Psoas muscle (tissue), 8 donors: ENCODE measurements at places on chromosomes 7 and 10. TPM values are rescaled to one million over a fixed set of nuclear protein-coding genes. Genes with fewer than 3 reads are reported as not detected.
A peak's percentile ranks its signal among the peaks of the same experiment; 100 is the strongest.

GRCh38 chr7:98283127-98283886 lies 1.8 kb downstream of the BRI3 start:
- DNase-seq: peak; percentile 63

DNA sequence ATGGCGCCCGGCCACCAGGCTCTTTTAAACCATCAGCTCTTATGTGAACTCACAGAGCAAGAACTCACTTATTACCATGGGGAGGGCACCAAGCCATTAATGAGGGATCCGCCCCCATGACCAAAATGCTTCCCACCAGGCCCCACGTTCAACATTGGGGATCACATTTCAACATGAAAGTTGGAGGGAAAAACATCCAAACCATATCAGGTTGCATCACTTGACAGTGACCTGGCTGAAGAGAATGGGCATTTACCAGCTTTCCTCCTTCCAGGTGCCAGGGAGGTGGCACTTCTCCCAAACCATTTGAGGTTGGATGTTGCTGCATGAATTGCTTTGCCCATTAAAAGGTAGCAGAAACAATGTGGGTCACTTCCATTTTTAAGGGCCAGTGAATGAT lies 115.6 kb upstream of the TNS3 start:
- no peak for DNase-seq

DNA sequence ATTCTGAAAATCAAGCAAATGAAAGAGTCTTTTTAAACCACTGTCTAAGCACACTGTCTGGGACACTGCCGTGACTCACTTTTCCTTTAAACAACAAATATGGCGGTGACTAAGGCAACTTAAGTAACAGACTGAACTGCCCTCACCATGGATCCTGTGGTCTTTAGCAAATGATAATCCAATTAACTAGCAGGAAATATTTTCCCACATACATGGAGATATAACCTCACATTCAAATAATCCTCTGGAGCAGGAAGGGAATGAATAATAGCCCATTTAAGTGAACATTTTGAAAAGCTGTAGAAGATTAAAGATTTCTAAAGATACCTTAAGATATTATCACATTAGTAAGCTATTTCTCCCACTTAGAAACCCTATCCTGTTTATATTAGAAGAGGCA lies 40.3 kb upstream of the LRRC17 start:
- DNase-seq: no peak

DNA sequence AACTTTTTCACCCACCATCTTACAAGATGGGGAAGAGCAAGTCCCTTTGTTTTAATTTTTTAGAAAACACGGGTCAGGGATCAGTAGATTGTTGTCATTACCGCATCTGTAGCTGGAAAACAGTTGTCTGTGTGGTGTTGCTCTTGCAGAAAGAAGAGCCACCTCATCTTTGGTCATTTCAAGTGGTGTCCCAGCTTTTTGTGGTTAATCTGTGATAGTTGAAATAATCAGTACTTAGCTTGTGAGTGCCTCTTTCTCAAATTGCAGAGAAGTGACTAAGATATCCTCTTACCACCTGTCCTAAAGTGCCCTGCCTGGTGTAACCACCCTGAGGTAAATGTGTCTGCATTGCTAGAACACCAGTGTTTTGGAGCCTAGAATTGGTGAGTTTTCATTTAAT lies 5.5 kb downstream of the PRPF18 start:
- DNase-seq: no peak

DNA sequence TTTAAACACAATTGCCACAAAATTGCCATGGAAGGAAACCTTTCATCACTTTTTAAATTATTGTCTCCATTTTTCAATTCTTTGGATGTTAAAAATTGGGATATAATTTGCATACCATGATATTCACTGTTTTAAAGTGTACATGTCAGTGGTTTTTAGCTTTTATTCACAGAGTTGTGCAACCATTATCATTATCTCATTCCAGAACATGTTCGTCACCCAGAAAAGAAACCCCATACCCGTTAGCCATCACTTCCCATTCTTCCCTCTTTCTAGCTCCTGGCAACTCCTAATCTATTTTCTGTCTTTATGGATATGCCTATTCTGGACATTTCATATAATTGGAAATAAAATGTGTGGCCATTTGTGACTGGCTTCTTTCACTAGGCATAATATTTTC lies 260.3 kb upstream of the FERD3L start:
- no peak for DNase-seq

The RAMP3 gene
- total RNA-seq: 16.9 TPM
